GM23338 (cell line): ENCODE measurements at places on chromosomes 7 and 10.

DNA sequence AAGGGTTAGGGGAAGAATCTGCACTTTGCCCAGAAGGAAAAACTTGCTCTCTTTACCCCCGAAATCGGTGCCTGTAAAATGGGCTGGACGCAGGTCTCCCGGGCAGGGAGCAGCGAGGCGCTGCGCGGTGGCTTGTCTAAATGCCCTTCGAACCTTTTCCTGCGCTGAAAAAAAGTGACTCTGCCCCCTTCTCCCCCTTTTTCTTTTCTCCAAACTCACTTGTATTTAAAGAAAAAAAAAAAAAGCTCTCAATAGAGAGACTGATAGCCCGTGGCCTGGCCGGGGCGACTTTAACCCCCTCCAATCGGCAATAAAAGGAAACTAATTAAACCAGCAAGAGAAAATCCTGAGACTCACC, 286 bp downstream of the SP8 start:
- DNase-seq = no peak

- no peak for DNase-seq
These were observed 26.4 kb upstream of the PRKG1 start for GRCh38 chr10:51047857-51048256.

DNA sequence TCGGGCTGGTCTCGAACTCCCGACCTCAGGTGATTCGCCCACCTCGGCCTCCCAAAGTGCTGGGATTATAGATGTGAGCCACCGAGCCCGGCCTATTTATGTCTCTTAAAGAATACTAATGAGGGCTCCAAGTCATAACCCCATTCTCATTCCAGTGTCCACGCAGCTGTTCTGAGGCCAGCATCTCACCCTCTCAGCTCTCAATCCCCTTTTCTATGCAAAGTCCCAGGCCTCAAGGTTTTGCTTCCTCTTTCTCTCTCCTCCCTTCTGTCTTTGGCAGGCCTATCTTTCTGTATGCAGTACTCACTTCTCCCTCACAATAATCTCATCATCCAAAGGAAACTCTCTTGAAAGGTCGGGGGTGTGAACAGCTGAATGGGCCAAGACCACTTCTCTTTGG, 28.0 kb upstream of the VSIR start:
- no peak for DNase-seq

- DNase-seq = no peak
These were observed 60.1 kb downstream of the BTRC start for GRCh38 chr10:101414034-101414433.
